Esophagus squamous epithelium (tissue), 5 donors: ENCODE measurements at places on chromosomes 13 and 19.

- no peak for DNase-seq
Observed at GRCh38 chr13:23433171-23434153, at the start of gene SACS. TSS of gene SACS (minus strand) at chr13:23433702. CDS start at chr13:23411239, 22,463 bp downstream.

- no peak for DNase-seq
Observed at GRCh38 chr19:49801966-49802661, 11.0 kb downstream of the FUZ start.

- no peak for DNase-seq
Observed at GRCh38 chr13:98563071-98563470, 13.8 kb downstream of the STK24 start.

DNA sequence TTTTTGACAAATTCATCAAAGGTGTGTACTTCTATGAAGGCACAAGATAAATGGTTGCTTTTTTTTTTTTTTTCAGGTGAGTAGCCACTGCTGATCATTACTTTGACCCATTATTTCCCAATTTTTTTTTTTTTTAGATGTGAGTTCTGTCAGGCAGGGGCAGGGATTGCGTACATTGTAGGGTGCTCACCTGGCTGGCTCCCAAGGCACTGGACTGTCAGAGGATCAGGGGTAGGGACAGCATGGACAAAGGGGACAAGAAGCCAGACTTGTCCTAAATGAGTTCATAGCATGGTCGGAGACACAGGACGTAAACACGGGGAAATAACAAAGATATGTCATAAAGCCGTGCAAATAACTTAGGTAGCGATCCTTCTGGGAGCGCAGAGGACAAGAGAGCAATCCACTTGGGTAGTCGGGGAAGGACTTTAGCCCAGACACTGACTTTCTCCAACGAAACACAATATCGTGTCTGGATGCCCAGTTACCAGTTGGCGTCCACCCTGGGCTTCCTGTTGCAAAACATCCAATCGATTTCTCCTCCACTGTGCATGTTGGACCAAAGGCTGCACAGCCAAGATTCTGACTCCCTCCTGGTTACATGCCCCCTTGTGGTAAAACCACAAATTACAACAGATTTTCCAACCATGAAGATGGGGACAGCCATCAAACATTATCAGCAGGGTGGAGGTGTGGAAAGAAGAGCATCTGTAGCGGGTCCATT is 27.5 kb upstream of the KATNAL1 start:
- no peak for DNase-seq

GRCh38 chr13:65746406-65746921 is 1483.7 kb downstream of the PCDH9 start:
- no peak for DNase-seq

DNA sequence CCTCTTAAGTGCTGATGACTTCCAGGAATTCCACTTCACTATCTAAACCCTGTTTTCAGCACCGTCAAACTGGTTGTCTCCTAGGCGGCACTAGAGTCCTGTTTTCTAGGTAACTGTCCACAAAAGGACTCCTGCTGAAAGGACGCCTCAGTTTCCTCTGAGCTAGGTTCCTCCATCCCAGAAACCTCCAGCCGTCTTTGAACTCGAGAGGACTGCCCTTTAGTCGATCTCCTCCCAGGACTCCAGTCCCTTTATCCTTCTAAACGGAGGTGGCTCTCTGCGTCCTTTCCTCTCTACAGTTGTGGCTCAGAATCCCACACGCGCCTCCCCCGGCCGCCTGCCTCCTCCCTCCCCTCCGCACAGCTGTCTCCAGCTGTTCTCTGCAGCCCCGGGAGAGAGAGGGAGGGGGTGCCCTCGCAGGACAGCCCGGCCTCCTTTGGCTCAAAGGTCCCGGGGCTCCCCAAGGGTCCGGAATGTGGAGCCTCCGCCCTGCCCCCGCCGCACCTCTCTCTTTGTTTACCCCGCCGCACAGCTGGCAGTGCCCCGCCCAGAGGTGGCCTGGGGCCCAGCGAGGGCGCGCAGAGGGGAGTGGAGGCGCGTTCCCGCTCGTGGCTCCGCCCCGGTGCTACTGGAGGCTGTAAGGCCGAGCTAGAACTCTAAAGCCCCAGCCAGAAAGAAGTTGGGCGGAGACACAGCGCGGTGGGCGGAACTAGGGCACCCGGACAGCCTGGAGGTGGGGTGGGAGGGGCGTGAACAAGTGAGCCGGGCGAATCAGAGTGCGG is 2.4 kb downstream of the LTBP4 start:
- DNase-seq: peak; percentile 74

DNA sequence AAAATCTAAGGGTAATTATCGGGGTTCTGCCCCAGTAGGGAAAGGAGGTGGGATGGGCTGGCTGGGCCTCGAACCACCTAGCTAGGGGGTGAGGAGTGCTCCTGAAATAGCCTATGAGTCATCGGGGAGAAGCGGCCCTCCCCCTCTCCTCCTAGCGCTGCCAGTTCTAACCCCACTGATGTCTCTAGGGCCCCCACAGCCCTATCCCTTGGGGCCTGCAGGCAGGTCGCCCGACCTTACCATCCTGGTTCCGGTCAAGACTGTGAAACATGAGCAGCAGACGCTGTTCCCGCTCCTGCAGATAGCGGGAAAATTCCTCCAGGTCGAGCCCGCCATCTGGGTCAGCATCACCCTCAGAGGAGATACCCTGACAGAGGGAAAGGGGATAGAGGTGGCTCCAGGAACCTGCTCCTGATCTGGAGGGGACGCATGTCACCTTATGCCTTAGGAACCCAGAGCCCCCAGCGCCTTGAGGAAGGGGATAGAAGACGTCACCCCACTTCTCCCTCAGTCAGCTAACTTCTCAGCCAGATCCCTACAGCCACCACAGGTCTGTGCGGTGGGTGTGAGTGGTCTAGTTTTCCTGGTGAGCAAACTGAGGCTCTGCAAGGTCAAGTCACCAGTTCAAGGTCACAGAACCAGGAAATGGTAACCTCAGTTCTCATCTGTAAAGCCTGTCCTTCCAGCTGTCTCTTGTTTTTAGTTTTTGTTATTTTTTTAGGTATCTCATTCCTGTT is 1.5 kb downstream of the SLC25A23 start:
- DNase-seq: no peak

GRCh38 chr13:85970727-85971126 is 171.5 kb upstream of the SLITRK6 start:
- DNase-seq: no peak

DNA sequence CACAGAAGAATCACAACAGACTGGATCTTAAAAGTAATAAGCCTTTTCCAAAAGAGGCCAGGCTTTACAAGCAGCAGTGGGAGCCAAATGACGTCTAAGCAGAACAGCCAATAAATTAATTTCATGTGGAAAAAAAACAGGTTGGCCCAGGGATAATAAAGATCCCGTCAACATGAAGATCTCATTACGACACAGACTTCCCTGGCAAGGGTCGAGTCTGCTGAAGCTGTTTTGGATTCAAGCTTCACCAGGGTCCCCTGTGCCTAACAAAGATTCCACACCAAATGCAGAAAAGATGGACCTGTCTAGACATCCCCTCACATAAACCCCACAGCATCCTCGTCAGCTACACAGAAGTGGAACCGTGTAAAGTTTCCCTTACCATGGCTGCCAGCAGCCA is 215.1 kb upstream of the ZNF507 start:
- no peak for DNase-seq

- DNase-seq: no peak
Observed at GRCh38 chr19:18441804-18442788, 4.2 kb upstream of the ISYNA1 start.

DNA sequence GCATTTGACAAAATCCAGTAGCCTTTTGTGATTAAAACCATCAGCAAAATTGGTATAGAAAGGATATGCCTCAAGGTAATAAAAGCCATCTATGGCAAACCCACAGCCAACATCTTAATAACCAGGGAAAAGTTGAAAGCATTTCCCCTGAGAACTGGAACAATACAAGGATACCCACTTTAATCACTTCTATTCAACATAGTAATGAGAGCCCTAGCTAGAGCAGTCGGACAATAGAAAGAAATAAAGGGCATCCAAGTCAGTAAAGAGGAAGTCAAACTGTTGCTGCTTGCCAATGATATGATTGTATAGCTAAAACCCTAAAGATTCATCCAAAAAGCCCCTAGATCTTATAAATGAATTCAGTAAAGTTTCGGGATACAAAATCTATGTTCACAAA is 1510.3 kb downstream of the PCDH9 start:
- DNase-seq: no peak

- no peak for DNase-seq
Observed at GRCh38 chr19:37770985-37771384, 8.4 kb downstream of the ZNF573 start.

GRCh38 chr19:18605546-18606280 is 886 bp downstream of the CRLF1 start:
- DNase-seq: no peak

DNA sequence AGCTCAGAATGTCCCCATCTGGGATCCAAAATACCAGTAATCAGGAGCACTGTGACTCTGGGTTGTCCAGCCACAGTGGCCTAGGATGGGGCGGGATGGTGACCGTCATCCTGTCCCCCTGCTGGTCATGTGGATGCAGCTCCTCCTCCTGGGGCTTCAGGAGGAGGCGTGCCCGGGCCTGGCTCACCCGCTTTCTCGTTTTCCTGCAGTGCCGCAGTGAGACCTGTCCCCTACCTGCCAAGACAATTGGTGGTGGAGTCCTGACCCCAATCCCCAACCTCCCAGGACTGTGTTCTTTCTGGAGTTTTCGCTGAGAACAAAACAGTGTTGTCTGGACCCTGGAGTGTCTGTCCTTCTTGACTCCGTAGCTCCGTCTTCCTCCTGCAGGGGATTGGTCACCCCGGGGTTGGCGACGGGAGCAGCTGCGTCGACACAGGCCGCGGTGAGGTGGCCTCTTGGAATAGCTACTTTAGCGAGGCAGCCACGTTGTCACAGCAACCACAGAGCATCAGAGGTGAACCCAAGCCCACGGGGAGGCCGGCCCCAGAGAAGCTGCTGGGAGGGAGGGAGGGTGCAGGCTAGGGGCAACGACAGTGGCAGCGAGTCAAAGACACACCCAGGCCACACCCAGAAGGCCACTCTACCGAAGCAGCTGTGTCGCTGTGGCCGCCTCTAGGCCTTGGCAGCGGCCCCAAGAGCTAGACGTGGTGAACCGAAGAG is 10.2 kb upstream of the EMC10 start:
- DNase-seq: no peak

- no peak for DNase-seq
Observed at GRCh38 chr19:13952931-13953531, 722 bp downstream of the DCAF15 start.

DNA sequence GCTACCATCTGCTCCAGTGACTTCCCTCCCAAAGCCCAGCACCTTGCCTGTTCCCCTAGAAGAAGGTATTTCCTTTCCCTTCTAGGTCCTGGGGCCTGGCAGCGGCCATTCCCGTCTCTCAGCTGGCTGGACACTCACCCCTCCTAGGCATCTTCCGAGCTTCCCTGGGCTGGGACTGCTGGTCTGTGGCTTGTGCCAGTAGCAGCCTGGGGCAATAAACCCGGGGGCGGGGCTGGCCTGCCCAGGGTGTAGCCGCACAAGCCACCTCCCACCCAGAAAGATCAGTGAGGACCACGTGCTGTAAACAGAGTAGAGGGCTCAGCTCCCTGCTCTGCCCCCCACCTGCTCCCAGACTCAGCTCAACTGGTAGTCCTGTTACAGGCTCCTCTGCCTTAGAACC is 15.0 kb downstream of the LIPE start:
- no peak for DNase-seq

- no peak for DNase-seq
Observed at GRCh38 chr19:7509625-7510024, 6.3 kb upstream of the ZNF358 start.

DNA sequence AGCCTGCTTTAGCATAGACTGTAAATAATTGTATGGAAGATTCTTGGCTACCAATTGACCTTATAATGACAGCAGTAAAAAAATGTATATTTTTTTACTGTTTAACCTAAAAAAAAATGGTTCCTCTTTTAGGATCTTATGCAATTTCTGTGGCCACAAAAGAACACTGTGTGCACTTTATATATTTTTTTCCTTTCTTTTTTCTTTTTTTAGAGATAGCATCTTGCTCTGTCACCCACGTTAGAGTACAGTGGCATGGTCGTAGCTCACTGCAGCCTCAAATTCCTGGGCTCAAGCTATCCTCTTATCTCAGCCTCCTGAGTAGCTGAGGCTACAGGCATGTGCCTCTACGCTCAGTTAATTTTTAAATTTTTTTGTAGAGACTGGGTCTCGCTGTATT is 6.1 kb downstream of the FLT3 start:
- no peak for DNase-seq

DNA sequence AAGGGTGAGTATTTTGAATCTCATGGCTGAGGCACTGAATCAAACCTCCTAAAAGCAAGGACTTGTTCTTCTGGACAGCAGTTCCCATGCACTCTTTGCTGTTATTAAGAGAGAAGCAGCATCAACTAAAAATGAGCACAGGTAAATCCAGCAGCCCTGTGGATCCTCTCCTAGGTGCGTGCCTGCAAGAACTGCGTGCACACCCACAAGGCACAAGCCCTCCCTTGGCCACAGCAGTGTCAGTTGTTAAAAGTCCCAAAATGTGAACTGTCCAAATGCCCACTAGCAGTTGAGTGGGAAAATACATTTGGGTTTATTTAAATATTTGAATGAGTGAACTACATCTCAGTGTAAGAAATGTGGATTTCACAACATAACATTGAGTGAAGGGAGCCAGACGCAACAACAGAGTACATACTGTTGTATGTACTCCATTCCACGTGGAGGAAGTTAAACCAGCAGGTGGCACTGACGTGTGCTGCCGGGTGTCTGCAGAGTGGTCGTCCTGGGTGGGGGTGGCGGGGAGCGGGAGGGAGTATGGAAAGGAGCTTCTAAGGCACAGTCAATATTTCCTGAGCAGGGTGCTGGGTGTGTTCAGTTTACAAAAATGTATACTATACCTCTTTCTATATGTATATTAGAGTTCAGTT is 266.4 kb downstream of the NALCN start:
- no peak for DNase-seq

GRCh38 chr13:40974460-40975407 is 44.4 kb downstream of the ELF1 start:
- no peak for DNase-seq

- no peak for DNase-seq
Observed at GRCh38 chr13:98540476-98540875, 36.4 kb downstream of the STK24 start.

DNA sequence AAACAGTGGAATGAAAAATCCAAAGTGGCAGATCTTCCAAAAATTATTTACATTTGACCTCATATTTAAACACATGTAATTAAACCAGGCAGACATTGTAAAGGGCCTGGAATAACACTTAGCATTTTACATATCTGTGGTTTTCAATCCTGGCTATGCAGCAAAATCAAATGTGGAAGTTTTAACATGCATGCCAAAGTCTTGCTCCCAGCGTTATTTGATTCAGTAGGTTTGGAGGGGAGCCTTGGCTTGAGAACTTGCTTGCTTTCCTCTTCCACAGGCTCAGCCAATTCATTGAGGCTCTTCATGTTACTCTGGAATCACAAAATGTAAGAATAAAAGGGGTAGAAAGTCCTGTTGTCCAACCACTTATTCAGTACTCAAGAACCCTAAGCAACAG is 42.5 kb upstream of the INTS6 start:
- no peak for DNase-seq

DNA sequence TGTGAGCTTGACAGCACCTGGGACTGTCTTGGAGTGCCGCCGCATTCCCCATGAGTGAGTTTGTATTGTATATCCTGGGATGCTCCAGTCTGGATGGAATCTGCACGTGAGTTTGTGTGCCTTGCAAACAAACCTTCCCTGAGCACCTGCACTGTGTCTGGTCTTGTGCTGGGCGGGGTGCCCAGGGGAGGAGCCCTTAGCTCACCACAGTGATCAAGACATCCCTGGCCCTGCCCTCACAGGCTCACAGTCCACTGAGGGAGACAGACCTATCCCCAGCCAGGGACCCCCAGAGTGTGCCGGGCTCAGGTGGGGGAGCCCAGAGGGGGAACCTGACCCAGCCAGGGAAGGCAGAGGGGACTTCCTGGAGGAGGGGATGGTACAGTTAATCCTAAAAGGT is 1.7 kb upstream of the BCAM start:
- DNase-seq: no peak

GRCh38 chr13:81012031-81012430 is 671.1 kb upstream of the SPRY2 start:
- no peak for DNase-seq
